Activated naive CD4-positive, alpha-beta T cell treated with anti-CD3 and anti-CD28 coated beads, Interleukin-2, amount 50 U/mL, for 16 hours (primary cell): ENCODE measurements at places on chromosomes 13 and 19.

GRCh38 chr13:24153979-24154701, 6.4 kb upstream of the SPATA13 start:
- DNase-seq: no peak

DNA sequence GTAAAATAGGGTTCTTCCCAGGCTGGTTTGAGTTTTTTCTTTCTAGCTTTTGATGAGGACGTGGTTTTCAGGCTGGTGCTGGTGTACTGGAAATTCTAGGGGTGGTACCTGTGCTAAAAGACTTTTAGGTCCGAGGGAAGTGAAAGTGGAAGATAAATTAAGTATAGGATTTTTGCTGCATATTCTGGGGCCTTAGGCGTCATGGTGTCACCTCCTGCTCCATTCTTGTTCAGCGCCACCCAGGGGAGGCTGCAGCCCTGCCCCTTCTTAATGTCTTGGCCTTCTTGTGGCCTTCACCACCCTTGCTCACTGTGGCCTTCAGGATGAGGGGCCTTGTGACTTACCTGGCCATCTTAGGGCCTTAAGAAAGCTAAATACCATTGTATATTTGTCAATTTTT, 12.4 kb downstream of the ZNF552 start:
- DNase-seq: no peak

- DNase-seq: no peak
These were observed 7.3 kb upstream of the KCTD15 start for GRCh38 chr19:33789344-33789743.

DNA sequence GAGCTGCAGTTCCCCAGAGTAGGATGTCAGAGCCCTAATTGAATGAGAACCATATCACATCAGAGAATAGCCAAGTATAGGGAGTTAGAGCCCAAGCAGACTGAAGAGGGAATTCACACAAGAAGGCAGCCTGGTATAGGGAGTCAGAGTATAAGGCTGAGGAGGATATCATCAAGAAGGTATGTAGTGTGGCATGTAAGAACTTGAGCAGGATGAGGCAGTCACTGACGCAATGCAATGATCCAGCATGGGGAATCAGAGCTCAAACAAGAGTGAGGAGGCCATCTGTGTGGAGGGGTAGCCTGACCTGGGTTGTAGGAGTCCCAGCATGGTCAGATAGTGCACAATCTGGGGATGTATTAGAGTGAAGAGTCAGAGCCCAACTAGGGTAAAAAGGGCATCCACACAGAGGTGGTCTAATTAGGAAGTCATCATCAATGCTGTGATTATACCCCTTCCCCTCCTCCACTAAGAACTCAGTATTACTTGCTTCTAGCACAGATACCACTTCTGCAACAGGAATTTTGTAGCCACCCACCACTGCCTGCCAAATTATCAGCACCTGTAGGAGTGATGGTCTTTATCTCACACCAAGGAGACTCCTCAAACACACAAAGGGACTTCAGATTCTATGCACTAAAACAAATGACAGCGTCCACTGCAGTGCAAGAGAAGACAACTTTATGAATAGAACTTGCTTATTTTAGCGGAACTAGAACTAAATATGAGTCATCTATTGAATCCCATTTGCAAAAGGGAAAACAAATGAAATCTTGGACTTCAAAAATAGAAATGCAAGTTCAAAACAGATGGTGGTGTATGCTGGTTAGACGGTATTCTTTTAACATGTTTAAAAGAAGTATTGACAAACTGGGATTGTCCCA, 107.2 kb downstream of the FNDC3A start:
- DNase-seq: no peak

- DNase-seq: no peak
These were observed 5.9 kb downstream of the SHD start for GRCh38 chr19:4284974-4285373.

- DNase-seq: peak; percentile 77
These were observed 9.4 kb downstream of the HRC start for GRCh38 chr19:49145573-49146407.

- DNase-seq: peak; percentile 64
These were observed 13.3 kb downstream of the ARRDC2 start for GRCh38 chr19:18021121-18021755.

GRCh38 chr13:37365496-37365895, 233.1 kb downstream of the POSTN start:
- DNase-seq: no peak

DNA sequence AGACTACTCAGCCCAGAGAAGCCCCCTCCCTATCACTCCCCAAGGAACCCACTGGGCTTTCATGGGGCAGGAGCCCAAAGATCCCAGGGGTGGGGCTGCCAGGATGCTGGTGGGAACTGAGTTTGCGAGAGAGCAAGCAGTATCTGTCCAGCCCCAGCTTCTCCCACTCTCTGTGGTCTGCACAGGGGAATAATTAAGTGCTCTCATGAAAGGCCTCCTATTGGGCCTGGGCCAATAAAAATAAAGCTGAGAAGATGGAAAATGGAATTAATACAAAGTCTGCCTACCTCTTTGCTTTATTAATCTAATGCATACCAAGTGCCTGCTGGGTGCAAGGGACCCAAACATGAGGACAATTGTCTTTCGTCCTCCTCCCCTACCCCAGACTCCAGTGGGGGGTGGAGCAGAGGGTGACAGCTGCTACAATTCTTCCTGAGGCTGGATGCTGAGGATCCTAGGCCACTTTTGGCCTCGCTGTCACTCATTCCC, 5.4 kb downstream of the DDX39A start:
- no peak for DNase-seq

DNA sequence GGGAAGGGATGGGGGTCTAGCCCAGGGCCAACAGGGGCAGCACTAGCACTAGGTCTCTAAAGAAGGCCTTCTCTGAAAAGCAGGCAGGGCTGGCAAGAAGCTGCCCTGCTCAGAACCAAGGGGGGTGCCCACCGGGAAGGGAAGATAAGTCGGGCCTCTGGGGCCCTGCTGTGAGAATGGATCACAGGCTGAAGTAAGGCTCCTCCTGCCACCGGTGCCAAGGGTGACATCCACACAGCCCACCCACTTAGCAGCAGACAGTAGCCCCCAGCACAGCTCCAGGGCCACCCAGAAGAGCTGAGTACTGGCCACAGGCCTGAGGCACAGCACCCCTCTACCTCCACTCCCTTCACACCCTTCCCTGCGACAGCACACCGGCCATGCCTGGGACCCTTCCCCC, 5.9 kb downstream of the ELL start:
- no peak for DNase-seq

DNA sequence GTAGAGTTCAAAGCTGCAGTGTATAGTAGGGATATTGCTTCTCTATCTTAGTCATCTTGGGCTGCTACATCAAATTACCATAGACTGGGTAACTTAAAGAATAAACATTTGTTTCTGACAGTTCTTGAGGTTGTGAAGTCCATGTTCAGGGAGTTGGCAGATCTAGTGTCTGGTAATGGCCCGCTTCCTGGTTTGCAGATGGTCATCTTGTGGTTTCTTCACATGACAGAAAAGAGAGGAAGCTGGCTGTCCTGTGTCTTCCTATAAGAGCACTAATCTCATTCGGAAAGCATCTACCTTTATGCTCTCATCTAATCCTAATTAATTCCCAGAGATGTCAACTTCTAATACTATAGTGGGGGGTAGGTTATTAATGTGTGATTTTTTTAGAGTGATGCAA, 6.2 kb downstream of the ZNF763 start:
- no peak for DNase-seq

DNA sequence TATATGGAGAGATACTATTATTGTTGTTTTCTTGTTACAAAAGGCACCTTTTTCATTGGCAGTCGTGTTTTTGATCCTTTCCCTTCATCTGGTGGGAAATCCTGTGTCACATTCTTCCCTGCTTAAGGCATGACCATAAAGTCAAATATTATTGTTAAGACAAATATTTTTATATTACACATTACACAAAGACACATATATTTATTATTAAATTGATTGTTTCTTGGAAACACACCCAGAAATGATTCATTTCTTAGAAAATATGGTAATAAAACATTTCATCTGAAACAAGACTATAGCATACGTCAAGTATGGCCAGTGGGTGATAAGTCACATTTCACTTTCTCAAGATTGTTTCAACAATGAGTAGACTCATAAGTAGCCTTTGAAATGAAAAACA, 77.3 kb downstream of the KCTD12 start:
- DNase-seq: no peak

DNA sequence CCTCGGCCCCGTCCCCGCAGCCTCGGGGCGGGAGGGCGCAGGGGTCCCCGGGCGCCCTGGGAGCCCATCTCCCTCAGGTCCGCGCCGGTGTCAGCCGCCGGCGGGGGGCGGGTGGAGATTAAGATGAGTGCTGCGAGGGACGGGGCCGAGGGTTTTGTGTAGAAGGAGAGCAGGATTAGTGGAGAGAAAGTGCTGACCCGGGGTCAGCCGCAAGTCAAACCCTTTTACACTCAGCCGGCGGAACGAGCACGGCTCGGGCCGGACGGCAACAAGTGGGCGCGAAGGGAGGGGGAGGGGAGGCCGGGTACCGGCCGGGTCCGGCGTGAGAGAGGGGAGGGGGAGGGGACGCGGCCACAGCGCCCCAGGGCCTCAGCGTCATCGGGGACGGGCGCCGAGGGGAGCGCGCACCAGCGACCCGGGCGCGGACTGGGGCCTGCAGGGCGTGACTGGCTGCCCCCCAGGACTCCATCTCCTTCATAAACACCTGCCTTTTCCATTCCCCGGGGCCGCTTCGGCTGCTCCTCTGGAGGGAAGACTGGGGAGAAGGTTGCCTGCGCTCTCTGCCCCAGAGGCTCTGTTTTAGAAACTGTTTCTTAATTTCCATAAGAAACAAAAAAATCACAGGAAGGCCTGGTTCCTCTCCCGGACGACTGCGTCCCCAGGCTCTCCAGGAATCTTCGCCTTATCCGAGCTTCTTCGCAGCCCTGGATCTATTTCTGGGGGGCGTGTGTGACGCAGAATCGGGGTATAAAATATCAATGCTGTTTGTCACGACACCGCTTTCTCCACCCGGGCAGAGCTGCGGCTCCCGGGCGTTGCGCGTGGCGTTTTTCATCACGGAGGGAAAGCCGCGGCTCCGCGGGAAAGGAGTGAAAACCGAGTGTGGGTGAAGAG, 6.5 kb downstream of the SOX1 start:
- no peak for DNase-seq

- no peak for DNase-seq
These were observed 29.5 kb upstream of the MUC16 start for GRCh38 chr19:9039728-9040127.

DNA sequence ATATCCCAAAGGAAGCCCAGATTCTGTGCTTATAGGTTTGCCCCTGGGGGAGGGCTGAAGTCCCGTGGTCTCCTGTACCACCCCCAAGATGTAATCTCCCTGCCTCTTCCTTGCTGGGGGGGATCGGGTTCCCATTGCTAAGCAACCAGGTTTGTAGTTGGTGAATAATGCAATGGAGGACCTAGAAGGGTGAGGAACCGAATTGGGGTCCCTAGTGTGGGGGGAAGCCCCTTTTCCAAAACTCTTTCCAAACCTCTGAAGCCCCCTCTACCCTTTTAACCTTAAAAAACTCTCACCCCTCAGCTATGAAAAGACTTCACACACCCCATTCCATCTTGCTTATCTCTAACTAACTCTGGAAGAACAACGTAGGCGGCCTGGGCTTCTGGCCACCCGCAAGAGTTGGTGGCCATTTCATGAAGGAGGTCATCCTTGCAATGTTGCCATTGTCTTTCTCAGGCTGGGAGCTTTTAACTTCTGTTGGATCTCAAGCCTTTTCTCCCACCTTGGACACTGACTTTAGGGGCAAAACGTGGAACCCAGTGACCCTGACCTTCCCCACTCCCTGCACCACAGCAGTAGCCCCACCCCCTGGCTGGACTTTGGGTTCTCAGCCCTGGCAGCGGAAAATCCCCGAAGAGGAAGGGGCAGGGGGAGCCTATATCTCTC, 661 bp downstream of the PALM3 start:
- no peak for DNase-seq

- no peak for DNase-seq
These were observed 252.2 kb upstream of the SLITRK6 start for GRCh38 chr13:86051134-86052103.

DNA sequence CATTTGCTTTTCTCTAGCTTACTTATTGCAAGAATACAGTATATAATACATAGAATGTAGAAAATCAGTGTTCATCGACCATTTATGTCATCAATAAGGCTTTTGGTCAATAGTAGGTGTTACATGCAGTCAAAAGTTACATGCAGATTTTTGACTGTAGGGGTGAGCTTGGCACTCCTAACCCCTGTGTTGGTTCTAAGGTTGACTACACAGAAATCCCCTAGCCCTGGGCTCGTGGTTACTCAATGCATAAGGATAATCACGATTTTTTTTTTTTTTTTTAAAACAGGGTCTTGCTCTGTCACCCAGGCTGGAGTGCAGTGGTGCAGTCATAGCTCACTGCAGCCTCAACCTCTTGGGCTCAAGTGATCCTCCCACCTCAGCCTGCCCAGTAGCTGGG, 4.0 kb upstream of the NWD1 start:
- DNase-seq: no peak

- no peak for DNase-seq
These were observed 344.8 kb downstream of the ENOX1 start for GRCh38 chr13:43441899-43442499.

GRCh38 chr19:13640611-13641010, 123.7 kb upstream of the MRI1 start:
- no peak for DNase-seq

DNA sequence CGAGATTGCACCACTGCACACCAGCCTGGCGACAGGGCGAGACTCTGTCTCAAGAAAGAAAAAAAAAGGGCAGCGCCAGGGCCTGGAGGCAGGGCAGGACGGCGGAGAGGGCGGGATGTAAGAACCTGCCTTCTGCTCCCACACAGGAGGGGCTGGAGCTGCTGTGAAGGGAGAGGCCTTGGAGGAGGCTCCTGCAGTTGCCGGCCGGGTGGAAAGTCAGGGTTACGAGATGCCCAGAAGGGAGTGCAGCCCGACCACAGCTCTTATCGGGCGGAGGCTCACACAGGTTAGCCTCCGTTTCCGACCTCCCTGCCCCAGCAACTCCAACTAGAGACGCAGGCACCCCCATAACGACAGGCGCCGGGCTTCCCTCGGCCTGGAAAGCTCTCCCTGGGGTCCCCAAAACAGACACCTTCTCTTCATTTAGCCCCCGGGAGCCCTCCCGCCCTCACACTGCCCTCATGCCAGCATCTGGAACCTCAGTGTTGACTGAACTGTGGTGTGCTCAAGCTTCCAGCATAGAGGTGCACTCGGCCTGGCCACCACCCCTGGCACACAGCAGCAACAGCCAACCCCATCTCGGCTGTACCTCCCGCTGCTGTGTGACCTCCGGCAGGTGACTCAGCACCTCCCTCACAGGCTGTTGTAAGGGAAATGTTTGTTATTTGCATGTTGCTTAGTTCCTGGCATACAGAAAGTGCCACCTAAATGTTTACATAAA, 1.4 kb downstream of the PLPP2 start:
- DNase-seq: peak; percentile 32

DNA sequence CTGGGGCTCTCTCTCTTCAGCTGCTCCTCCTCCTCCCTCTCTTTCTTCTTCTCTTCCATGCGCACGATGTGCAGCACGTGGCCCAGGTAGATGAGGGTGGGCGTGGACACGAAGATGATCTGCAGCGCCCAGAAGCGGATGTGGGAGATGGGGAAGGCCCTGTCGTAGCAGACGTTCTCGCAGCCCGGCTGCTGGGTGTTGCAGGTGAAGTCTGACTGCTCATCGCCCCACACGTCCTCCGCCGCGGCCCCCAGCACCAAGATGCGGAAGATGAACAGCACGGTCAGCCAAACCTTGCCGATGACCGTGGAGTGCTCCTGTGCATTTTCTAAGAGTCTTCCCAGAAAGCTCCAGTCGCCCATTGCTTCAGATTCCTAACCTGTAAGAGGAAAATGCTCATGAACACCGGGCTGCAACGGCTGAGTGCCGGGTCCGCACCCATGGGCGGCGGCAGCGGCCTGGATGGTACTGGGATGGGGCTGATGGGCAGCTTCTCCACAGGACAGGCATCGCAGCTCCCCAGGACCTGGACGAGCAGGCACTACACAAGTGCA, 17.8 kb downstream of the GJA3 start:
- no peak for DNase-seq
